ENCODE measurements at places on chromosomes 3 and 15.

- no peak for DNase-seq
Observed at GRCh38 chr3:137062250-137062649, 104.5 kb downstream of the IL20RB start.

GRCh38 chr3:172096881-172097420 lies 57.6 kb downstream of the FNDC3B start:
- DNase-seq, result no peak

GRCh38 chr15:31373096-31373865 lies 46.6 kb downstream of the KLF13 start:
- no peak for DNase-seq

DNA sequence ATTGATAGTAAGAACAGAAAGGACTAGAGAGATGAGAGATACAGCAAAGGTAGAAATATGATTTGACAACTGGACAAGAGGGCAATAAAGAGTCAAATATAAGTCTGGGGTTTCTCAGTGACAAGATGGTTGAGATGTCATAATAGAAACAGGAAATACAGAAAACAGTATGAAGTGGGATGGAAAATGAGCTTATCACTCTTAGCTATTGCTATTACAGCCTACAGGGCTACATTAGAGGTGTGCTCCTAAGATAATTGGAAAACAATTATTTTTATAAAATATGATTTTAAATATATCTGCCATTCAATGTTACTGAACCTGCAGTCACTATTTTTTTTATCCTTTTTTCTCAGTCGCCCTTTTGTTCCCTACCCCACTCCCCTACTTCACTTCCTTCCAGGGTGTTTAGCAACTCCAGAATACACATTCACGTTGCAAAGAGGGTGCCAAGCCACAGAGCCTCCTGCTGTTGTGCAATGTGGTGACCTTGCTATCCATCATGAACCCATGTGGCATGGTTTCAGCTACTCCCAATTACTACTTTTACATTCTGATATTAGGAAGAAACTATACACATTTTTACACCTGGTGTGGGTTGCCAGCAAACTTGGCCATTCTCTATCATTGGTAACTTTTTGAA lies 6.0 kb downstream of the NRG4 start:
- no peak for DNase-seq

- no peak for DNase-seq
Observed at GRCh38 chr15:92429378-92430068, 35.8 kb downstream of the ST8SIA2 start.

GRCh38 chr15:39140060-39140604 lies 440.7 kb upstream of the THBS1 start:
- no peak for DNase-seq

DNA sequence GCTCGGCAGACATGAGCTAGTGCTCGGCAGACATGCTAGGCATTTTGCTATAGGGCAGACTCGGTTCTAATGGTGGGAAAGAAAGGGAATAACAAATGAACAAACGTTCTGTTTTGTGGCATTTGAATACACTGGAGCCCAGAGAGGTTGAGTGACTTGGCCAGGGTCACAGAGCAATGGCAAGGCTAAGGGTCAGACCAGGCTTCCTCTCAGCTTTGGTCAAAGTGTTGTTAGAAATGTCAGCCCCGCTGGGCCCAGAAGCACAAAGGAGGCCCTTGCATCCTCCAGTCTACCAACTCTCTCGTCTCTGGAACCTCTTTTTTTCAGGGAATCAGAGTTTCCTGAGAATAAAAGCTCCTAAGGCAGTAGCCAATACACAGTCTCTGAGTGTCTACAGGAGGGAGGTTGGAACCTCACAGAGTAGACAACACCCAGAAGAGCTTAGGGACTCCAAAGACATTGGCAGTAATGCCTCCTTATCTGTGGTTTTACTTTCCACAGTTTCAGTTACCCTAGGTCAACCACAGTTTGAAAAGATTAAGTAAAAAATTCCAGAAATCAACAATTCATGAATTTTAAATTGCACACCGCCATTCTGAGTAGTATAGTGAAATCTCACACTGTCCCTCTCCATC lies 47.3 kb downstream of the SSUH2 start:
- no peak for DNase-seq

- DNase-seq, result no peak
Observed at GRCh38 chr15:59268168-59268851, 61.7 kb downstream of the LDHAL6B start.

DNA sequence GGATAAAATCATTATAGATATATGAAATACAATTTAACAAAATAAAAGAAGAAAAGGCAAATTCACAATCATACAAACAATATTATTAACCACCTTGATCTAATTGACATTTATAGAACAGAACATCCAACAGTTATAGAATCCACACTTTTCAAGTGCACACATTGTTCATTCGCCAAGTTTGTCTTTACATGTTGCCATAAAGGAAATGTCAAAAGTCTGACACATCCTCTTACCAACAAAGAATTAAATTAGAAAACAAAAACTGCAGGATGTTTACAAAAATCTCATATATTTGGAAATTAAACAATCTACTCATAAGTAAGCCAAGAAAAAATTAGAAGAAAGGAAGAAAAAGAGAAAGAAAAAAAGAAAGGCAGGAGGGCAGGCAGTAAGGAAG lies 909.2 kb upstream of the EPHA6 start:
- no peak for DNase-seq

DNA sequence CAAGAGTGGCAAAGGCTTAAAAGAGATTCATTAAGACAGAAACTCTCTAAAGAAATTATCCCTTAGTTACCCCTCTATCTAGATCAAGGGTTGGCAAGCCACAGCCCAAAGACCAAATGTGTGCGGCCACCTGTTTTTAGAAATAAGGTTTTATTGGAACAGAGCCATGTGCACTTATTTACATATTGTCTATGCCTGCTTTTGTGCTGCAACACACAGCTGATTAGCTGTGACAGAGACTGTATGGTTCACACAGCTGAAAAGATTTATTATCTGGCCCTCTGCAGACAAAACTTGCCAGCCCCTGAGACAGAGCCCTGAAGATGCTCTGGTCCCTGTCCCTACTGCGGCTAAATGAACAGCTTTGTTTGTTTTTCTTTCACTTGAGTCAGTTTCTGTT lies 88.1 kb downstream of the ADAMTS9 start:
- DNase-seq, result no peak

GRCh38 chr3:126932188-126932931 lies 50.6 kb upstream of the PLXNA1 start:
- DNase-seq, result no peak

DNA sequence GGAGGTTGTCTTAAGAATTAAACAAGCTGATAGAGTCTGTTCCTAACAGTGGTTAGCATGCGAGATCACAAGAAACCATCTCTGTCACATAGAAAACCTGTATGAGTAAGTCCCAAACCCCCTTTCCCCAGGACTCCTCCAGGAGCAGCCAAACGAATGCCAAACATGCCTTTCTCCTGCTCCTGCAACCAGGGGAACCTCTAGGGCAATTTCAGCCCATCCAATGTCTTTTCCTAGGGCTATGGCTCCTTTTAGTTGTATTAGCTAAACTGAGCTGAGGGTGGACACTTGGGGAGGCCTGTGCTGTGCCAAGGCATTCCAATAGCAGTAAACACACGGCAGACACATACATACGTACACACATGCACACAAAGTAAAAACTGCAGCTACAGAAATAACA lies 36.5 kb upstream of the TIMP4 start:
- no peak for DNase-seq

GRCh38 chr3:97940034-97940433 lies 32.2 kb downstream of the RIOX2 start:
- no peak for DNase-seq

- no peak for DNase-seq
Observed at GRCh38 chr3:10468613-10469354, 36.6 kb downstream of the ATP2B2 start.

- no peak for DNase-seq
Observed at GRCh38 chr3:72892870-72893269, 5.0 kb downstream of the GXYLT2 start.

DNA sequence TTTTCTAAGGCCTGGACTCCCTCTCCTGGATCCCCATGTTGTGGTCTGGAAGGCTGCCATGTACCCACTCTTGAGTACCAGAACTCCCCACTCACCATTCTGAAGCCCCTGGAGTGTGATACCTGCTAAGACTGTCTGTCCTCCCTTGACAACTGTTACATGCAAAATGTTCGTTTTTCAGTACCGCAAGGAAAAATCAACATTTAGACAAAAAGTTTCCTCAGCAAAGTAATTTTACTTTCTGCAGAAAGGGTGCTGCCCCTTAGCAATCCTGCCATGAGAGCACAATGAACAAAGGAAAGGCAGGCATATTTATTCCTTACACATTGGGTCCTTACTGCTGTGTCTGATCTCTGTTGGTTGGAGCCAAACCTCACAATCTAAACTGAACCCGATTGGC lies 7.0 kb upstream of the GK5 start:
- DNase-seq, result no peak

DNA sequence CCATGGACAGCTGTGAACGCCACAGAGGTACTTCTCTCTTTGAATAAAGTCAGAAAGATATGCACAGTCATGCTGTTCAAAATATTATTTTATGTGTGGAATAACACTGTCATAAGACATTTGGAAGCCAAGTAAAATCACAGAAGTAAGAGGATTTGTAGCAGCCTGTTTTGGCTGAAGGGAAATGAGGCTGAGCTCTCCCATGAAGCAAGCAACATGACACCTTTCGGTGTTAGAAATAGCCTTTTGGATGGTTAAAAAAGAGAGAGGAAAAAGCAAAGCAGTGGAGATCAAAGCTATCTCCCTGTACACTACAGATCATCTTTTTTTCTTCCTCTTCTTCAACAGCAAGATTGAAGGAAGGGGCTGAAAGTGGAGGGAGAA lies 755.3 kb downstream of the ROBO1 start:
- DNase-seq, result no peak

- DNase-seq, result peak; percentile 57
Observed at GRCh38 chr15:59492389-59493377, 54.7 kb downstream of the FAM81A start.

GRCh38 chr3:141019244-141019643 lies 31.9 kb upstream of the SPSB4 start:
- DNase-seq, result no peak

DNA sequence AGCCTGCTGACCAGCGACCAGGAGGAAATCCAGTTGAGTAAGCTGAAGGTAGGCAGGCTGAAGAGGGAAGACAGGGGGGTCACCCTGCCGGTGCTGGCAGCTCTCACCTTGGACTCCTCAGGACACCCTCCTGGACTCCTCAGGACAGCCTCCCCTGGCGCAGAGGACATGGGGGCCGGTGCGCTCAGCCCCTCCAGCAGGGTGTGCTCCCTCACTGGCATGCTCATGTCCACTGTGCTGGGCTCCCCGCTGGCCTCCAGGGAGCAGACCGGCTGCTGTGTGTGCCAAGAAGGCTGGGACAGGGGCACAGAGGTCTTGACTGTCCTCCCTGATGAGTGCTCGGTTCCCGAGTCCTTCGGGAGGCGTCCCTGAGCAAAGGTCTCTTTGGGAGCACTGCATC lies 183.6 kb downstream of the ATP10A start:
- DNase-seq, result no peak

GRCh38 chr15:57418635-57419034 lies 42.3 kb downstream of the CGNL1 start:
- no peak for DNase-seq

DNA sequence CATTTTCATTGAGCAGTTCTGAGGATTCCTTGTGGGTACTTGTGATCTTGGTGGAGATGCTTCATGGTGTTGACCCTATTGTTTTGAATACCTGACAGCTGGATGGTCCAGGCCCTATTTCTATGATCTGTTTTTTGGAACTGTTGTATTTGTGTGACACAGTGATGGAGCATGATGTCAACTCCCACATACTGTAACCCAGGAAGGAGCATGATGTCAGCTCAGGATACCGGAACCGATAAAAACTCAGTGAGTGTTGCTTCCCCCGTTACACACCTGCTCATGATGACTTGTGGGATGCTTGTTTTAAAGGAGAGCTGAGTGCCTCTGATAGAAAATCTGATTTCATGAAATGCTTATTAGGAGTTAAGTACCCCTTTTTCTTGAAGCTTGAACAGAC lies 45.1 kb downstream of the ZBTB38 start:
- no peak for DNase-seq

DNA sequence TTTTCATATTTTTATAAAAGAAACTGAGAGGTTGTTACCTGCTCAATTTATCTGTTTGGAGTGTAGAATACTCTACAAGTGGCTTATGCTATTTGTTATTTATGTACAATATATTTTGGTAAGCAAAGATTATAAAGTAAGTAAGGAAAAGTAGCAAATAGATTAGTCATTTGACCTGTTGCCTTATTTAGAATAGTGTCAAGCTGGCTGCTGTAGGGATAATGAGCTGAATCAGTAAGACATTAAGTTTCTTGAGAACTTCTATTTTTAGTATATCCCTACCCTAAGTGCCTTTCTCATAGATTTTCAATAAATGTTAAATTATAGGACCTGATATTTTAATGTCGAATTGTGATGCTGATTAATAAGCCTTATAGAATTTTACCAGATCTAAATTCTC lies 37.2 kb downstream of the ECT2 start:
- DNase-seq, result no peak

- DNase-seq, result peak; percentile 65
Observed at GRCh38 chr15:92638291-92638708, 17.3 kb downstream of the FAM174B start.

- DNase-seq, result no peak
Observed at GRCh38 chr15:29530966-29531365, 261.3 kb upstream of the NSMCE3 start.

GRCh38 chr15:53758412-53758811 lies 1.1 kb downstream of the WDR72 start:
- DNase-seq, result no peak

DNA sequence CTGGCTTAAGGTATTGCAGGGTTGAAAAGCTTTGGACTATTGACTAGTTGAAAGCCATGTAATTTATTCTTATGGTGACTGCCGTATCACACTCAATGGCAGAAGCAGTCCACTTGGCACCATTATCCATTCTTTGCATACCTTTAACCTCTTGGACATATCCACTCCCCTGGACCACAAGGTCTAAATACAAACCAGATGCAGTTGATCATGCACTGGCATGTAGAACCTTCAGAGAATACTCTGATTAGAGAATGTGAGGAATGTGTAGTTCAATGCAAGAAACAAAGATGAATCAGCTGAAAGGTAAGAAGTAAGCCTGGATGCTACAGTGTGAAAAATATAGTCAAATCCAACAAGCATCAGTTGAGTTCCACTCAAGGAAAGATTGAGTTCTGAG lies 93.1 kb downstream of the FRMD5 start:
- DNase-seq, result no peak

- DNase-seq, result no peak
Observed at GRCh38 chr15:60703207-60703933, 224.4 kb upstream of the ICE2 start.

GRCh38 chr3:134606033-134607025 lies 44.5 kb downstream of the KY start:
- no peak for DNase-seq
